ENCODE measurements at places on chromosomes 12 and 14. TPM values are rescaled to one million over a fixed set of nuclear protein-coding genes. Genes with fewer than 3 reads are reported as not detected.

GUCY2C gene
- total RNA-seq = not detected

BTG1 gene
- 31.7 TPM for total RNA-seq

PTGR2 gene
- 2.2 TPM for total RNA-seq

PPP1R36 gene
- not detected for total RNA-seq

PLEKHH1 gene
- 3.8 TPM for total RNA-seq

MORN3 gene
- total RNA-seq = 0.78 TPM

LGR5 gene
- 7.4 TPM for total RNA-seq

CLEC4D gene
- total RNA-seq = not detected

OLR1 gene
- 2.8 TPM for total RNA-seq

FGF23 gene
- not detected for total RNA-seq

LRRC10 gene
- total RNA-seq = not detected

DNA sequence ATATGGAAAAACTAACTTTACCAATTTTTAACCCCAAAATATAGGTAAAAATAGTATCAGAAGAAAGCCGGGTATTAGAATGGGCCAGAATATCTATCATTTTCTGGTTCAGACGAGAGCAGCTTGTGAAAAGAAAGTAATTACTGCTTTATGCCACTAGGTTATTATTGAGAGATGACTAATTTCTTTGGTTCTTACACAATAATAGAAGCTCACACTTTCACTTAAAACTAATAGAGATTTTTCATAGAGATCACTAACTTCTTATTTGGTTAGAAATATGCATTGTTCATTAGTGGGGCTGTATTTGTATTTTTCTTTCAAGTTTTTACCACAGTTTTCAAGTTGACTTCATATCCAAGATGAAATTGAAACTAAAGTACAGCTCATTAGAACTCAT, 1241.2 kb upstream of the FLRT2 start:
- H3K36me3 ChIP-seq = no peaks in the 10 kb centered on the region
- H3K4me1 ChIP-seq = no peaks in the 10 kb centered on the region
- no peak overlapping the region for H3K27ac ChIP-seq
- no peak overlapping the region for H3K4me3 ChIP-seq
- no peak for DNase-seq

DNA sequence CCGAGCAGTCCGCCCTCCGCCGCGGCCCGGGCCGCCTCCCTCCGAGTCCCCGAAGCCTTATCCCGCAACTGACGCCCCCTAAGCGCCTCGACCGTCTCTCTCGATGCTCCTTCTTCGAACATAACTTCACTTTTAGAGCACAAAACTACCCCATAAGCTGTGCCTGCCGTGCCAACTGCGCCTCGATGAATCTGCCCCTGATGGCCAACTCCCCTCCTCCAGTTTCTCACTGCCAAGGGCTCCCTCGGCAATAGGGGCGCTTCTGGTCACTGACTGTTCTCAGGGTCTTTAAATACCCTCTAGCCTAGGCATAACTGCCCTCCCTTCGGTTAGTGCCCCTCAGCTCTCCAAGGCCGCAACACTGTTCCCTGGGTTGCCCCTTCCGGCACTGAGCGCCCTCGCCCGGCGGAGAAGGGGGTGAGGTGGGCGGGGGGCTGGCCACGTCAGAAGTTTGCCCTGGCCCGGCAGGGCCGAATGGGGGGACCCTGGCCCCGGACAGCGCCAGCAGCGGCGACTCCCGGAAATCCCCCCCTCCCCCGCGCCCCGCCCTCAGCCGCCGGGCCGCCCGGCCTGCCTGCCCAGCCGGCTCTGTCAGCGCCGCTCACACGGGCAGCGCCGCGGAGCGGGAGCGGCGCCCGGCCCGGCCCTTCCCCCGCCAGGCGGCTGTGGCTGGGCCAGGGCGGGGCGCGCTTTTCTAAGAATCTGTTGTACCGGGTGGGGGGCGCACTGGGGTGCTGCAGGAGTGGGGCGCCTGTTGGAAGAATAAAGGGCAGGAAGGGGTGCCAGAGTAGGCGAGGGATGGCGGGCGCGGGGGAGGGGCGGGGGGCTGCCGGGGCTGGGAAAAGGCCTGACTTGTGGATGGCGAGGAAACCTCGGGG, 10.6 kb downstream of the RARG start:
- DNase-seq = no peak
- H3K27ac ChIP-seq = peak overlapping the region; percentile 97
- no peaks in the 10 kb centered on the region for H3K27me3 ChIP-seq
- no peaks in the 10 kb centered on the region for H3K36me3 ChIP-seq

DNA sequence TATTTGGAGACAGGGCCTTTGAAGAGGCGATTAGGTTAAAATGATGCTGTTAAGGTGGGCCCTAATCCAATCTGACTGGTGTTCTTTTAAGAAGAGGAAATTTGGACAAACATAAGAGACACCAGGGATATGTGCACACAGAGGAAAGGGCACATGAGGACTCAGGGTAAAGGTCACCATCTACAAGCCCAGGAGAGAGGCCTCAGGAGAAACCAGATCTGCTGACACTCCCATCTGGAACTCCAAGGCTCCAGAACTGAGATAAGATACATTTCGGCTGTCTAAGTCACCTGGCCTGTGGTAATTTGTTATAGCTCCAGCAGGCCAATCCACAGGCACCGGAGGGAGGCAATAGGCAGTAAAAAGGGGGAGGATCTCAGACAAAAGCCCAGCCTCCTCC, 48.6 kb downstream of the KICS2 start:
- no peaks in the 10 kb centered on the region for H3K36me3 ChIP-seq
- no peak overlapping the region for H3K27ac ChIP-seq
- H3K4me1 ChIP-seq = no peaks in the 10 kb centered on the region
- H3K4me3 ChIP-seq = no peak overlapping the region

DNA sequence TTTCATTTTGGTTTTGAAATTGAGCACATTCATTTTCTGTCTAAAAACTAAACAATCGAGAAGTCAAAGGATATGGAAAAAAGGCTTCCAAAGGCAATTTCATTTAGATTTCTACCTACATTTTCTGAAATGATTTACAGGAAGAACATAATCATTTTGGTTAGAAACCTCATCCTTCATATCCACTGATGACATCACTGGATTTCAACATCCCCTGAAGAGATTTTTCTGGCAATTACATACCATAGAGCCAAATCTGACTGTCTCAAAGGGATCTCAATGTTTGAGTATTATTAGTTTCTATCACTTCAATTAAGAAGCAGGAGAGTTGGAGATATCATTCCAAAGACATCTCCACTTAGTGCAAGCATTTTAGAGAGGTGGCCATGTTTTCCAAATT, 137.8 kb downstream of the TTC7B start:
- H3K36me3 ChIP-seq = no peaks in the 10 kb centered on the region
- DNase-seq = no peak
- H3K27me3 ChIP-seq = no peaks in the 10 kb centered on the region

DNA sequence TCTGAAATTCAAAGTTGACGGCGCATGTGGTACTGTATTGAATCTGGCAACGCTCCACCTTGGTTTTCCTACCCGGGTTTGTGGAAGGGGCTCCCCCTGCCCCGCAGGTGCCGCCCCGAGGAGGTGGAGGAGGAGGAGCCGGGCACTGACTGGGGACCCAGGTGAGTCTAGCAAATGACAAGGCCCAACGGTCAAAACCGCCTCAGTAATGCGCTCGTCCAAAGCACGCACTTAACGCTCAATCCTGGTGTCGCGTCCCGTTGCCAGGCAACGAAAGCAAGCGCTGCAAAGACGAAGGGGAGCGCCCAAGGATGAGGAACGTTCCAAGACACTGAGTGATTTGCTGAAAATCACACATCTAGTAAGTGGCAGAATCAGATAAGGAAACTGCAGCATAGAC, 24.0 kb upstream of the CLEC4E start:
- H3K27ac ChIP-seq = no peak overlapping the region
- no peaks in the 10 kb centered on the region for H3K36me3 ChIP-seq
- H3K4me3 ChIP-seq = no peak overlapping the region
- no peaks in the 10 kb centered on the region for H3K27me3 ChIP-seq
- no peak for DNase-seq

DNA sequence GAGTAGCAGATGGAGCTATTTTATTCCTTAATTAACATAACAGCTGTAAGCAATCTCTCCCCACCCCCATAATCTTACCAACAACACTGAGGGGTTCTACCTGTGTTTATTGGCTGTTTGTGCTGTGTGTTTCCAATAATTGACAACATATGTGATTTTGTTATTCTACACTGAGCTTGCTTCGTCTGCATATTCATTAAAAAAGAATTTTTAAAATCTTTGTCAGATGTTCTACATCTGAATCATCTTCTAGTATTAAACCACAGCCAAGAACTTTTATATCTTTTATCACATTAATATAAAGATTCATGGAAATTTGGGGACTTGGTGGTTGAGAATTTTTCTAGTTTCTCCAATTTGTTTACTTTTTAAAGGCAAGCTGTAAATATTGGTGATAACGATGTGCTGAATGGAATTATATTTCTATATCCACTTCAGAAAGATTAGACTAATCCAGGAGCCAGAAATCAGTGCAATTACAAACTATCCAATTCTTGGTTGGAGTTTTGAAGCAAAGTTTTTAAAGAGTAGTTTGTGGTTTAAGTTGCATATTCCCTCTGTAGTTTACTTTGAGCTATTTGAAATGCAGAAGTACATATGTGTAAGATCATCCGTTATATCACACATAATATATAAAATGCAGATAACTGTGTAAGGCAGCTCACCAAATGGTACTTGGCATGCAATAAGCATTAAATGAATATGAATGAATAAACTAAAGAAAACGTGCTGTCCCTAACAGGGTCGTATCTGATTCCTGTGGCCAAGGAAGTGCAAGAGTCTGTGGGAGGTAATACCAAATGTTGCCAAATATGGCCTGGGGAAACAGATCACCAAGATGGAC, 206.9 kb downstream of the PELI2 start:
- no peak overlapping the region for H3K27ac ChIP-seq
- no peak for DNase-seq
- no peaks in the 10 kb centered on the region for H3K36me3 ChIP-seq
- no peaks in the 10 kb centered on the region for H3K4me1 ChIP-seq

DNA sequence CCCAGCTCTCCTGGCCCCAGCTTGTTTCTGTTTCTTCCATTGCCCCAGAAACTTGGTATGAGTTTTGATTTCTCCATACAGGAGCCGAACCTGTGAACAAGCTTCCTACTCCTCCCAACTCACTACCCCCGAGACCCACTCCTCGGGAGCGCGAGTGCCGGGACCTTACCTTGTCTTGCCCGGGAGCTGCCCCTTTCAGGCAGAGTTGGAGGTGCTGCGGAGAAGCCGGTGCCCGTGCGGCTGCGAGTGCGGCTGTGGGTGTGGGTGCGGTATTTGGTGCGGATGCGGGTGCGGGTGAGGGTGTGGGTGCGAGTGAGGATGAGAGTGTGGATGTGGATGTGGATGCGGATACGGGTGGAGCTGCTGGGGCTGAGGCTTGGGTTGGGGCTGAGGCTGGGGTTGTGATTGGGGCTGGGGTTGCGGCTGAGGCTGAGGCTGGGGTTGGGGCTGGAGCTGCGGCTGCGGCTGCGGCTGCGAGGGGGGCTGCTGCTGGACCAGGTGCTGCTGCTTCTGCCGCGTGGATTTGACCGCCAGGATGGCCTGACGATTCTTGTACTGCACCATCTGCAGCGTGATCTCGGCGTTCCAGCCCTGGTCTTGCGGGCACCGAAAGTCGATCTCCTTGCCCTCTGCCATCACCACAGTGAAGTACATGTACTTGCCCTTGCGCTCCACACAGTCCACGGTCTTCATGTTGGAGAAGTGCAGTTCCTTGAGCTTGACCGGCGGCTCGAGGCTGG, 1.1 kb downstream of the PHLDA1 start:
- H3K4me3 ChIP-seq = peak overlapping the region; percentile 95
- H3K36me3 ChIP-seq = no peaks in the 10 kb centered on the region
- DNase-seq = no peak
- peak overlapping the region; percentile 98 for H3K27ac ChIP-seq
- H3K4me1 ChIP-seq = peaks cover 31% of the 10 kb centered on the region

DNA sequence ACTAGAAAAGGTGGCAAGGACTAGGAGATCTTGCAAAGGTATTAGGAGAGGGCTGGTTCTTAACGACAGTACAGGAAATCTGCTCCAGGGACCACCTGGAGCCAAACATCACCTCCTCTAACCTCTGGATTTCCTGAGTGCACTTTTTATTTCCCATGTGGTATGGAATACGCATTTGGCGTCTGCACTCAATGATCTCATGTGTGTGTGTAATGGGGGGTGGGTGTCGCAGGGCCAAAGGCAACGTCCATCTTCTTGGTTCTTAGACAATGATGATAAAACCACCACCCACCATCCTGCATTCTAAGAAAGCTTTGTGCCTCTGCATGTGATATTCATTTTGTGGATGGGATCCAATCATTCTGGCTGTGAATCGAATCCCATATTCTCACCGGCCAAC, 68.8 kb downstream of the CLMN start:
- H3K27me3 ChIP-seq = no peaks in the 10 kb centered on the region
- no peaks in the 10 kb centered on the region for H3K36me3 ChIP-seq
- H3K4me1 ChIP-seq = no peaks in the 10 kb centered on the region
- no peak overlapping the region for H3K4me3 ChIP-seq
- no peak overlapping the region for H3K27ac ChIP-seq
- DNase-seq = no peak

- H3K36me3 ChIP-seq = no peaks in the 10 kb centered on the region
- no peaks in the 10 kb centered on the region for H3K4me1 ChIP-seq
- no peak for DNase-seq
These were observed 42.2 kb downstream of the PLEKHA5 start for GRCh38 chr12:19171731-19172130.

- no peak overlapping the region for H3K4me3 ChIP-seq
- no peak for DNase-seq
- no peaks in the 10 kb centered on the region for H3K27me3 ChIP-seq
These were observed 10.3 kb upstream of the LRP1-AS start for GRCh38 chr12:57157588-57158173.

DNA sequence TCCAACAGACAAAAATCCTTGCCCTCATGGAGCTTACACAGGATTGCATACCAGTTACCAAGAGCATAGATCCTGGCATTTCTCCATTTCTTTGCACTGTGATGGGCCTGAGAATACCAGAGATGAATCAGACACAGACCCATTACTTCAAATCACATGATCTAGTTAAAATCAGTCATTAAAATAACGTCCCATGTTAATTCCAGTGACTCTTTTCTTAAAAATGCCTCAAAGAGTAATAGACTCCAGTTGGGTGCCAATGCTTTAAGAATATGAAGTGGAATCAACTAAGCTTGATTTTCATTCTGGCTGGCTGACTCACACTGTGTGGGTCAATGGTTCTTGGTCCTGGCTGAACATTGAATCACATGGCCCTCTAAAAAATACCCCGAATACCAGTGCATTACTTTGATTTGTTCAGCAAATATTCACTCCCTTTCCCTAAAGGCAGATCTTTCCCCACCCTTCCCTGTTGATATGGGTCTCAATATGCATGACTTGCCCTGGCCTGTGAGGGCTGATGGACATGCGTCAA, 11.0 kb downstream of the ASB2 start:
- H3K4me3 ChIP-seq = no peak overlapping the region
- peak overlapping the region; percentile 92 for H3K27ac ChIP-seq
- H3K27me3 ChIP-seq = no peaks in the 10 kb centered on the region
- H3K36me3 ChIP-seq = peaks cover 25% of the 10 kb centered on the region

Measured in thoracic aorta (tissue), 2 donors.